T-helper 1 cell (primary cell): ENCODE measurements at places on chromosomes 16 and 17.

- DNase-seq, result no peak
Observed at GRCh38 chr17:14813649-14814370, 451.3 kb downstream of the PMP22 start.

DNA sequence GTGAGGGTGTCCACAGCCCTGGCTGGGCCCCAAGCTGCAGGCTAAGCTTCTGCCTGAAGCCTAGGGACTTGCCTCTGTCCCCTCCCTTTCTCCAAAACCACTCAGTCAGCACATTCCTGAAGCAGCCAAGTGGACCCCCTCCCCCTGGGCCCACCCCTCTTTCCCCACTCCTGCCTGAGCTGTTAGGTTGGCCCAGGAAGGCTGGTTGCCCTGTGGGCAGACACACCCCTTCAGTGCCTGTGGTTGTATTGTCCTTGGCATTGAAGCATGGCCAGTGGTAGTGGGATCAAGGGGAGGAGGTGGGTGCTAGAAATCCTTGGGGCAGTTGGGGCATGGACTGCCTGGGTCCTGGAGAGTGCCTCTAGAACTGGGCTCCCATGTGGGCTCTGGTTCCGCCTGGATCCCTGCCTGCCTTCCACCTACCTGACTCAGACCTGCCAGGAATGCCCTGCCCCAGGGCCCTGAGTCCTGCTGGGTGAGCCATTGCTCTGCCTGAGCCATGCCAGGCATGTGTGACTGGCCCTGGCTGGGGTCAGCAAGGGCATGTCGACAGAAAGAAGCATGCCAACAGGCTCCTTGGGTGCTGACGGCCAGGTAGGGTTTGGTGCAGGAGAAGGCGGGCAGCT is 2.1 kb downstream of the TRAF4 start:
- DNase-seq, result no peak

GRCh38 chr16:19760356-19761060 is 42.4 kb downstream of the IQCK start:
- DNase-seq, result no peak

GRCh38 chr16:1487395-1488053 is 1.2 kb downstream of the PTX4 start:
- no peak for DNase-seq

- no peak for DNase-seq
Observed at GRCh38 chr16:18975109-18975508, 8.6 kb upstream of the TMC7 start.

- no peak for DNase-seq
Observed at GRCh38 chr17:31564291-31564690, 172.8 kb downstream of the RAB11FIP4 start.

- no peak for DNase-seq
Observed at GRCh38 chr16:85707528-85708095, 18.9 kb upstream of the GINS2 start.

- DNase-seq, result no peak
Observed at GRCh38 chr16:78689028-78689427, 589.6 kb downstream of the WWOX start.

DNA sequence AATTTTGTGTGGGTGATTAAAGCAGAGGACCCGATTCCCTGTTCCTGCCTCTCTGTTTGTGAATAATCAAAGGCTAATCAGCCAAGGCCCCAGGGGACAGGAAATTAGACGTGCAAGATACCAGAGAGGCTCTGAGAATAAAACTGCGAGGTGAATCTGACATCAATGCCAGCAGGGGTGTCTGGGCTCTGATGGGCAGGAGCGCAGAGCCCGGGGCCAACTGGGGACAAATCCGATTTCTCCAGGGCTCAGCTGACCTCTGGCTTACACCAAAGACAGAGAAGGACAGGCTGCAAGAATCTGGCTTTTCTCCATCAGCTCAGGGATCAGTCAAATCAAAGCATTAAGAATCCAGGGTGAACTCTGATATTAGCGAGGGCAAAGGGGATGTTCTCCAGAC is 174.3 kb downstream of the XYLT1 start:
- DNase-seq, result no peak

DNA sequence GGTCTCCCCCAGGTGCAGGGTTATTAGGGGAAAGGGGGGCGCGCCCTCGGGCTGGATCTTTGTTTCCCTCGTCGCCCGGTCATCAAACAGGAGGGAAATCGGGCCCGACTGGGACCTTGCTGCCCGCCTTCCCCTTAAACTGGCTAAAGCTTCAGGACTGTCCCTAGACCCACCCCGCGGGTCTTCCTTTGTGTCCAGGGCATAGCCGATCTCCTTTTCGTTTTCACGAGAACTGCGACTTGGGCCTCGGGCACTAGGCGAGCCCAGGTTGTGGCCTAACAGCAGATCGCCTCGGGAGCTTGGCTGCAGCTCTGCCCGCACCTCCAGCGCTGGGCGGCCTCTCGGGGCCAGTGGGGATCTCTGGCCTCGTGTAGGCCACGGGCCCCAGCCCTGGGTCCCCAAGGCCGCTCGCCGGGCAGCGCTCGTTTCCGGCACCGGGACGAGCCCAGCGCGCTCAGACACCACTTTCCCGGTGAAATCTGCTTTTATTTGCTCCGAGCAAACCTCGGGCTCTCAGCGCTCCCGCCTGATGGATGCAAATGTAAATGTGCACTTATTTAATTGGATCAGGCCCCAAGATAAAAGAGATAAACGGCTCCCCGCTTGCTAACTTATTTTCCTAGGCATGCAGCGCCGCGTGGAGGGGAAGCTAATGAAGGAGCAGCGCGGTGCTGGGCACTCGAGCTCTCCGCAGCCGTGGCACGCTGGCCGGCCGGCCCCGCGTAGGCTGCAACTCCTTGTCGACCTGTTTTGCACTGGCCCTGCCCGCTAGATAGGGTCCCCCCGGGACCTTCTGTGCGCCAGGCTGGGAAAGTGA is 7.8 kb downstream of the IRX5 start:
- DNase-seq, result no peak

DNA sequence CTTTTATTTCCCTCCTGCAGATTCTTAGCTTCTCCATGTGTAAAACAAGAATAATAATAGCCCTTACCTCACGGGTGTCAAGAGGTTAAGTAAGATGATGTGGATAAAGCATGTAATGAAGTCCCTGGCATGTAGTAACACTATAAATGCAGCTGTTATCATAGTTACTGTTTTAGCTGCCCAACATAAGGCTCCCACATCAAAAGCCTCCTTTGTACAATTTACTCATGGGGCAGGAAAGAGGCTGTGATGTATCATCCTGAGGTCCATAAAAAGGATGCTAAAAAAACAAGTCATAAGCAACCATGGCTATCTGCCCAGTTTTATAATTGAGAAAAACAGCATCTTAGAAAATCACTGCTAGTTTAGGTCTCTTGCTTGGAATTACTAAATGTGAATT is 339.7 kb downstream of the CA10 start:
- DNase-seq, result no peak

GRCh38 chr16:89565506-89566372 is 5.3 kb downstream of the RPL13 start:
- DNase-seq, result peak; percentile 48

DNA sequence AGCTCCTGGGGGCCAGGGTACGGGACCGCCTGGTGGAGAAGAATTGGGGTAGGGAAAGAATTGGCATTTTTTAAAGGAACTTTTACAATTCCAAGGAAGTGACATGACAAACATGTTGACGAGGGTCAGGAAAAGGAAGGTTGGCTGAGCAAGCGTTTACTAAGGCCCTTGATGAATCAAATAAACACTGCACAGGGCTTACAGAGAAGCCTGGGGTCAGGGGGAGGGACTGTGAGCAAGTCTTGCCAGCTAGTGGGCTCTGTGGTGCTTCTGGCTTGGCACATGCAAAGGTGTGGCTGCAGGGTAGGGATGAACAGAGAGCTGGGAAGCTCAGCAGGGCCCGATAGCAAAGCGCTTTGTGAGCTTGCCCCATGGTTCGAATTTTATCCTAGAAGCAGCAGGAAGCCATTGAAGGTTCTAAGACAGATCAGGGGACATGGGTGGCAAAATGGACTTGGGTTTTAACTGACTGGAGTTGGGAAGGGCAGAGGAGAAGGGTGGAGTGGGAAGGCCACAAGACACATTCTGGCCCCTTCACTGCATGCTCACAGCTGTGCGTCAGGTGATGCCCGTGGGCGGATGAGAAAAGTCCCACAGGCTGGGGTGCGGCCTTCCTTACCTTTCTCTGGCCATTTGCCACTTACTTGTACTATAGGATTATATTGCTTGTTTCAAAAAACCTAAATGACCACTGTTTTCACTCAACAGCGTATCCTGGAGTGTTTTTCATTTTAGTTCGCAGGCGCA is 117.8 kb downstream of the SOCS1 start:
- DNase-seq, result no peak

GRCh38 chr17:16352303-16352666 is 984 bp downstream of the CENPV start:
- no peak for DNase-seq

GRCh38 chr17:10661437-10661836 is 4.3 kb upstream of the MYH3 start:
- no peak for DNase-seq

- no peak for DNase-seq
Observed at GRCh38 chr16:661184-661821, 6.6 kb upstream of the RHOT2 start.

GRCh38 chr17:6524520-6524919 is 31.8 kb downstream of the PITPNM3 start:
- DNase-seq, result no peak

DNA sequence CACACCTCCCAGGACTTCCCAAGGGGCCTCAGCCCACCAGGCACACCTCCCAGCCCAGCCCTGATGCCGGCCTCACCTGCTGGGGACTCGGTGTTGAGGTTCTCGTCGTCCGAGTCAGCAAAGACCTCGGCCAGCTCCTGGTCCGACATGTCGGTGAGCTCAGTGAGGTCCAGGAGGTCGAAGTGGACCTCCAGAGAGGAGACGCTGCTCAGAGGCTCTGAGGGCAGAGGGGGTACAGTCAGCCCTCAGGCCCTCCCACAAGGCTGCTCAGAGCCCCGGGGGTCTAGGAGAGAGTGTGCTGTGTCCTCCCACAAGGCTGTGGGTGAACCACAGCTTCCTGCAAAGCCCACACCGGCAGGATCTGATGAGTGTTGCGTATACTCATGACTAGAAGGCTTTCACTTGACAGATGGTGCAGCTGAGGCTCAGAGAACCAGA is 10.5 kb downstream of the DBNDD1 start:
- peak; percentile 62 for DNase-seq

GRCh38 chr17:62648251-62648955 is 20.9 kb downstream of the MRC2 start:
- DNase-seq, result no peak

DNA sequence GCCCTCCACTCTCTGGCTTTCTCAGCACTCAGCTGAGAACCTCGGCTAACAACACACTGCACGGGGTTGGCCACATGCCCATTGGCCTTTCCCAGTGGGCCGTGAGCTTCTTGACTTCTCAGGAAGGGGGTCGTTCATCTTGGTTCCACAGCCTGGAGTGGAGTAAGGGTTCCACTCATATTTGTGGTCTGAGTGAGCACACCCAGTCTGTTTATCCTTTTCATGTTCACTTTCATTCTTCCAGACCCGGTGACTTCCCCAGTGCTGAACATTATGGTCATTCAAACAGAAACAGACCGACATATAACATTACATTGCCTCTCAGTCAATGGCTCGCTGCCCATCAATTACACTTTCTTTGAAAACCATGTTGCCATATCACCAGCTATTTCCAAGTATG is 8.2 kb downstream of the MILR1 start:
- DNase-seq, result no peak

DNA sequence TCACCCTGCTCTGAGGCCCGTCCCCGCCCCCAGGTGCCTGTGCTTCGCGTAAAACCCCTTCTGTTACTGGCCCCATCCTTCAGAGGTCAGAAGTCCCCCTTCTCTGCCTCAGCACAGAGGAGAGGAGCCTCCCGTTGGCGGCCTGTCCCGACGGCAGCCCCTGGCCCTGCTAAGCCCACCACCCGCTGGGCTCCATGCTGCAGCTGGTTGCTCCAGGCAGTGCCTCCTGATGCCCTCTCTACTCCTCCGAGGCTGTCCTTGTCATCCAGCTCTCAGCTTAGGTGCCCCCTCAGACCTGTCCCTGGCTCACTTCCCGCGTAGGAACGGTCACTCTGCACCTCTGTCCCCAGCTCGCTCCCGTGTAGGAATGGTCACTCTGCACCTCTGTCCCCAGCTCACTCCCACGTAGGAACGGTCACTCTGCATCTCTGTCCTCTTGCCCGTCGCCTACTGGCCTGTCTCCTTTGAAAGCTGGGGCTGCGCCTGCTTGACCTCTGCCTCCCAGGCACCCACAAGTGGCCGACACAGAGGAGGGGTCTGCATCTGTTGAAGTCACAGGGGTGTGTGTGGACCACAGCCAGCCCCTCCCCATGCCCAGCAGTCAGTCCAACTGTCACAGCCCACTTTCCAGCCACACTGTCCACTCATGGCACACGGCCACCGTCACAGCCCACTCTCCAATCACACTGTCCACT is 31.7 kb upstream of the ZC3H18 start:
- DNase-seq, result no peak

DNA sequence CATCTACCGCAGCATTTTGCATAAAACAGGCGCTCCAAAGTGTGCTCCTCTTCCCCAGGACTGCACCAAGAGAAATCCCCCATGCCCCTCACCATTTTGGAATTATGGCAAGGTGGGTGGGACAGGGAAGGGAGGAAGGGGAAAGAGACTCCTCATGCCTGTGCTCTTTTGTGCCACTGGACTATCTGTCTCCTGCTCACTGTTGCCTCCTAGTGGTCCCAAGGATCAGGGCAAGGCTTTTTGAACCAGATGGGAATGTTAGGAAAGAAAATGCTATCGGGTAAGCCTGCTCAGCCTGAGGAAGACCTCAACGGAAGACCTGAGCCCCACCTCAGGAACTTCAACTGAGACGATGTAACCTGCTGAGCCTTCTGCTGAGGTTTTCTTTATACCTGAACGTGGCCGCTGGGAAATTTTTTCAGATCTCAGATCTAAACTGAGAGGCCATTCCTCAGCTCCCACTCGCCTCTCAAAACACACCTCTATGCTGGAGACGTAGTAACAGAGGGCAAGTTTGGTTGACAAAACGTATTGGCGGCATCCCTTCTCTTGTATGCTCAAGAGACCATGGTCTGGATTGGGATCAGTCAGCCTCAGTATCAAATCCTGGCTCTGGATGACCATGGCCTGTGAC is 58.3 kb downstream of the SPACA3 start:
- DNase-seq, result peak; percentile 5

DNA sequence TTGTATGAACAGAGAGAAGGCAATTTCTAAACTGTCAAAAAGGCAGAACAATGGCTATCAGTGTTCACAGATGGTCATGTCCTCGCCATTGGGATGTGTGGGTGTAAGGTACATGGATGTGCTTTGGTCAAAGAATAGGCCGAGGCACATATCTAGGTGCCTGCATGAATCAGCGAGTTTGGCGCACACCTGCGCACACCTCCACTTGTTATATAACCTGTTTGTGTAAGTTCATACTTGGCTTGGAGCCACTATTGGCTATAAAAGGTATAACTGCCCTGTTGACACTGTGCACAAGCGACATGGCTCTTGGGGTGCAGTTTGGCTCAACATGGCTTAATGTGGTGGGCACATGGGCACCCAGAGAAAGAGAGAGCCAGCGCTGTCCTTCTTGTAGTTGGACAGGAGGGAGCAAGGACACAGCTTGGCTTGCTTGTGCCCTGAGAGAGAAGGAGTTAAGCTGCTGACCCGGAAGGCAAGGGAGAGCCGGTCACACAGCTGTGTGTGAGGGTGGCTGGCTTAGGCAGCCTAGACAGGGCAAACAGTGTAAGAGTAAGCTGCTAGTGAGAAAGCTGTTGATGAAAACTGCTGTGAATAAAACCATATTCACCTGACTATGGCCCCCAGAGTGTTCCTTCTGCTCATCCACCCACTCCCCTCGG is 499.1 kb downstream of the KCNJ2 start:
- no peak for DNase-seq

GRCh38 chr16:69497876-69498596 is 67.7 kb upstream of the NFAT5 start:
- DNase-seq, result no peak
